Sigmoid colon (tissue), 7 donors: ENCODE measurements at places on chromosomes 11 and 22. TPM values are rescaled to one million over a fixed set of nuclear protein-coding genes. Genes with fewer than 3 reads are reported as not detected.

DNA sequence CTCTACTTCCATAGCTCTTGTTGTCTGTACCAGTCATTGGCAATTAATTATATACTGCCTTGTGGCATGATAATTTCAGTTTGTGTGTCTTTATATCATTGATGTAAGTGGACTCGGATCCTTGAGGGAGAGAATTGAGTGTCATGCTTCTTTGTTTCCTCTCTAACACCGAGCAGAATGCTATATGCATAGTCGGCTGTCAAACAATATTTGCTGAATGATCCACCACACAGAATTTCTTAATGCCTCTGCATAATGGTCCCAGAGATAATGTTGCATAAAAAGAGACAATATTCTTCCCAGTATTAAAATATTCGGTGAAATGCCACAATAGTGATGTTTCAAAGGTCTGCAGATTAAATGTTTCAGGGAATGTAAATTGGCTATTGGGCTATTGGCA lies 664.8 kb downstream of the NTM start:
- no peak for DNase-seq

- peak; percentile 68 for DNase-seq
Measured at GRCh38 chr22:28112548-28113043, 193.5 kb upstream of the PITPNB start.

GRCh38 chr11:57397394-57397990 lies 7.0 kb upstream of the PRG2 start:
- DNase-seq: no peak

DNA sequence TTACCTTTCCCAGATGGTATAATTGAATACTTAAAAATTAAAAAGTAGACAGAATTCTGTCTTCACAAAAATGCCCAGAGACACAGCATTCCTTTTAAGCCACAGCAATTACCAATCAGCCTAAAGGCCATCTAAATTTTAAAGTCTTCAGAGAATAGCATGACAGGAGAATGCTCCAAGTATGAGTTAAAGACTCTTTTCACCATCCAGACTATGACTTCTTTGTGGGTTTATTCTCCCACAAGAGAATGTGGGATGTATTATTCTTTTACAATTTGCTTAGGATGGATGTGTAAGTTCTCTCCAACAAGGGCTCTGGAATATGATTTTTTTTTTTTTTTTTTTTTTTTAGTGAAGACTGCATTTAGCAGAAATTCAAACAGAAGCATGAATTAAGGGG lies 249.9 kb downstream of the TTC28 start:
- DNase-seq: no peak

DNA sequence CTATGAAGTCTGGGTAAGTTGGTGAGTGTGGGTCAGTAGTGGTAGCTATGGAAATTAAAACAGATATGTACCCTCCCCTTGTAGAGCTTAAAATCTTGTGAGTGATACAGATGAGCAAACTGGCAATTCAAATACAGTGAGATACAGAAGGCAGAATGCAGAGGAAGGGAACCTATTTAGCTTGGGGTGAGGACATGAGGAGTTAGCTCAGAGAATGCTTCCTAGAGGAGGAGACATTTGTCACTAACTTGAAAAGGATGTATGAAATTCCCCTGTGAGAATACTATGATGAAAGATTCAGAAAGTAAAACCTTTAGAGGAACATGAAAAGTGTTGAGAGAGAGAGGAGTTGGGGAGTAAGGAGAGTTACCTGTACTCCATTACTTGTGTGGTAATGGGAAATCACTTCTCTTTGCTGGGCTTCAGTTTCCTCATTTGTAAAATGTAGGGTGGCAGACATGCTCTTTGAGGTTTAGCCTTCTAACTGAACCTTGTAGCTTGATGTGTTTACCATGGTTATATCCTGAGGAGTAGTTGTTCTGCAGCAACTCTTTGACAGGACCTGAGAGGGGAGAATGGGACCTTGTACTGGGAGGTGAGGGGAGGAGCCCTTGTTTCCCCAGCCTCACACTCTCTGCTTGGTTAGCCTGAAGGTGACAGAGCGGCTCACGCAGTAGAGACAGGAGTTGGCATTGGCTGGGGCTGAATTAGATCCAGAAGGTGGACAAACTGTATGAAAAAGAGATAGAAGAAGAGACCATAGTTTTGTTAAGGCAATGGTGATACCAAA lies 17.9 kb downstream of the SWAP70 start:
- no peak for DNase-seq

Gene PTPN5
- polyA plus RNA-seq: not detected
